Effector memory CD8-positive, alpha-beta T cell (primary cell): ENCODE measurements at places on chromosomes 13 and 19.

- H3K4me1 ChIP-seq, result peaks cover 14% of the 10 kb centered on the region
- H3K27ac ChIP-seq, result no peak overlapping the region
- DNase-seq, result no peak
- H3K27me3 ChIP-seq, result no peaks in the 10 kb centered on the region
- peaks cover 3% of the 10 kb centered on the region for H3K36me3 ChIP-seq
These were observed 1461.9 kb downstream of the UQCRFS1 start for GRCh38 chr19:27751044-27751391.

DNA sequence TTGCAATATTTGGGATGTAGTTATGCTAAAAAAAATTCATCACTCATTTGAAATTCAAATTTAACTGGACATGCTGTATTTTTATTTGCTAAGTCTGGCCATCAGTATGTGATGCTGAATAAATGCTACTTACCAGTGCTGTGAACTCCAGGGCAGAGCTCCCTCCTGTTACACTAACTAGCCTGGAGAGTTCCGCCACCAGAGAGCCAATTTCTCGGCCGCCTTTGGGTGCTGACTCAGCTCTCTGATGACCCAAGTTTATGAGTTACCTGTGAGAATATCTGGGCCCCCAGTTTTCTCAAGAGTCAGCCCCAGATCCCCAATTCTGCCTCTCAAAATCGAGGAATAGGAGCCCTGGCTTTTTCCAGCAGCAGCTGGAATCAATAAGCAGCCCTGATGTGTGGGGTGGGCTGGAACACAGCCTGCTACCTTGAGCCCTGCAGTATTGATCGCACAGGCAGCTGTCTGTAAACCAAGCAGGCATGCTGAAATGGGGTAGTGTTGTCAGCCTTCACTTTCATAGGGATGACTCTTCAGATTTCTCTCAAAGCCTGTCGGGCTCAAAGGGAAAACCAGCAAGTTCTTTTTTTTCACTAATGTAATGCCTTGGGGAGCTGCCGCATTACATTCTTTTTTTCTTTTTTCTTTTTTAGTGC, 113.7 kb downstream of the DNAJC15 start:
- no peak overlapping the region for H3K4me3 ChIP-seq
- H3K36me3 ChIP-seq, result no peaks in the 10 kb centered on the region
- no peaks in the 10 kb centered on the region for H3K4me1 ChIP-seq
- no peak overlapping the region for H3K27ac ChIP-seq

- no peak overlapping the region for H3K4me3 ChIP-seq
- no peaks in the 10 kb centered on the region for H3K4me1 ChIP-seq
- DNase-seq, result no peak
- no peak overlapping the region for H3K27ac ChIP-seq
These were observed 361.5 kb upstream of the HTR2A start for GRCh38 chr13:47258384-47258783.

- H3K27ac ChIP-seq, result no peak overlapping the region
- H3K27me3 ChIP-seq, result peaks cover 51% of the 10 kb centered on the region
- H3K4me1 ChIP-seq, result peaks cover 5% of the 10 kb centered on the region
- no peak overlapping the region for H3K4me3 ChIP-seq
- DNase-seq, result no peak
- H3K36me3 ChIP-seq, result no peaks in the 10 kb centered on the region
These were observed 3.5 kb downstream of the IL11 start for GRCh38 chr19:55366790-55367189.

GRCh38 chr19:35295792-35296462, 4.0 kb downstream of the MAG start:
- no peaks in the 10 kb centered on the region for H3K36me3 ChIP-seq
- DNase-seq, result peak; percentile 27
- H3K4me1 ChIP-seq, result peaks cover 2% of the 10 kb centered on the region
- peak overlapping the region; percentile 23 for H3K4me3 ChIP-seq
